AG20443 (cell line): ENCODE measurements at places on chromosomes 5 and 9.
A peak's percentile ranks its signal among the peaks of the same experiment; 100 is the strongest.

DNA sequence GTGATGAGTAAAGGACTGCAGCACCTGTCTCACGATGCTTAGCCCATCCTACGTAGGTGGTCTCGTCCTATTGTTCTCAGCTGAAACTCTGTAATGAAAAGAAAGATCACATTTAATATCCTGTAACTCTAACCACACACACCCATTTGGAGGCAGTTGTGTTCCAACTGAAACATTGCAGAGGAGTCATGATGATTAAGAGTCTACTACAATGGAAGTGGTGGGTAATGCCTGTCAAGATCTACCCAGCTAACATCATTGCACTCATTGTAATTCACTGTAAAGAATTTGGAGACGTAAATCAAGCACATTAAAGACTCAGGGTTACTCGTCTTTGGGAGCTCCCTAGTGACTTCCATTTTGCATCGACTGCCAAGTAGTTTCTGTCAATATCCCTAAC is 106.0 kb upstream of the PTPN3 start:
- no peak for DNase-seq

- no peak for DNase-seq
Measured at GRCh38 chr5:144329681-144330080, 159.0 kb downstream of the KCTD16 start.

- no peak for DNase-seq
Measured at GRCh38 chr5:110087829-110088228, 398.1 kb downstream of the MAN2A1 start.

DNA sequence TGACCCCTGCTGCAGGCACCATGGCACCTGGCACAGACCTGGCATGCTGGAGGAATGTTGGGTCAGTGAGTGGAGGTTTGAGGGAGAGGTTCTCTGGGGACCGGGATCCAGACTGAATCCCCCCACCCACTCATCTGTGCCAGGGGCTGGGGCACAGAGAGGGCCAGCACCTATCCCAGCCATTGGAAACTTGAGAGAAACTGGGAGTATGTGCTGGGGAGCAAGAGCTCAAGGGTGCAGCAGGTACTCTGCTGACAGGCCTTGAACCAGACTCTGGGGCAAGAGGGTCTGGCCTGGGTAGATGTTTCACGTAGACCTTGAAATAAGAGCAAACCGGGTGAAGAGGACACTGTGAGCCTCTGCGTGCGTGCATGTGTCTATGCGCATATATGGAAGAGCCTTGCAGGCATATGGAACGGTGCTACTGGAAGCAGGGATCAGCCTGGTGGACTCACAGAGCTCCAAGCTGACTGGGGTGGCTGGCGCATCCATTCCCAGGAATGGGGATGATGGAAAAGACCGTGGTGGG is 8.8 kb downstream of the FGF18 start:
- DNase-seq = no peak

DNA sequence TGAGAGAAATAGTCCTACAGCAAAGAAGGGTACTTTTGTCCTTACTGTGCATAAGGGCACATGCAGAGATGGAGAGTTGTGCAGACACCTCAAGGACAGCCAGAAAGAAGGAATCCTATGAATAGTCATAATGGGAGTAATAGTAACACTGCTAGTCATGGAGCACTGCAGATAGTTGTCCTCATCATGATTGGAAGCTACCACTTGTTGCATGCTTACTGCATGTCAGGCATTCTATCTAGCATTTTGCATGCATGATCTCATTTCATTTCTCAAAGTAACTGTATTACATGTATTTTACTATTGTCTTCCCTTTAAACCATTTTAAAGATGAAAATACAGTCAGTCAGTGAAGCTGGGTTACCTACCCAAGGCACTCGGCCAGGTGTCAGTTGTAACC is 81.3 kb downstream of the PIK3R1 start:
- DNase-seq = no peak

DNA sequence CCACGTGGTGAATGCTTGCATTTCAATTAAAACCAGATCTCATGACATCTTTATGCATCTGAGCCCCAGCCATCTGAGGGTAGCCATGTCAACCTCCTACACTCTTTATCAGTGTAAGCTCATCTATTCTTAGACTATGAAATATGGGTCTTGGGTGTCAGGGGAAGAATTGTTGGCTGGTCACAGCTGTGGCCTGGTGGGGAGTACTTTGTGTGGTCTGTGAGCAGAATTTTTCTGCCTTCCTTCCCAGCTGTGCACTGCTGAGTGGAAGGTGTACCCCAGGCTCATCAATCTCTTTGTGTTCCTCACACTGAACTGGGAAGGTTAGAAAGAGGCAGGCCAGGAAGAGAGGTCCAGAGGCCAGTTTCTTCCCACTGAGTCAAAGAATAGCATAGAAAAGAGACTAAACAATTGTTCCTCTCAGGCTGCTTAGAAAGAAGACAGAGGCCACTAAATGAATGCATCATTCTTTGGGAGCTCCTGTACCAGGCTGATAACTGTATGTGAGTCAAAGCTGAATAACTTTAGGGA is 202.7 kb upstream of the RGMB start:
- no peak for DNase-seq

GRCh38 chr5:51449026-51449425 is 65.8 kb downstream of the ISL1 start:
- DNase-seq = no peak

DNA sequence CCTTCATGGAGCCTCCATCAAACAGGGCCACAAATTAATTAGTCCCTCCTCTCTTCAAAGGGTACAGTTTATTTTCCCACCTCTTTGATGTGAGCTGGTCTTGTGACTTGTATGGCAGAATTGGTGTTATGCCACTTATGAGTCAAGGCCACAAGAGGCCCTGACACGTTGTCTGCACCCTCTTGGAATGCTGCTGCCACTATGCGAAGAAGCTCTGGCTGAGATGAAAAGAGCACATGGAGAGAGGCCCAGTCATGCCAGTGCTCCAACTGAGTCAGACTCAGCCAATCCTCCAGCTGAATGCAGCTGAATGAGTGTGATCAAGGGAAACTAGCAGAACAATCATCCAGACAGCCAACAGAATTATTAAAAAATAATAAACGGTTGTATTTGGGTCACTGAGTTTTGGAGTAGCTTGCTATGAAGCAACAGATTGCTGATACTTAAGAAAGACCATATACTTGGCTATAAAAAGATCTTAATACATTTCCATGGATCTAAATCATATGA is 128.3 kb downstream of the MARCHF11 start:
- peak; percentile 44 for DNase-seq

GRCh38 chr5:54304040-54304439 is 6.3 kb downstream of the ARL15 start:
- no peak for DNase-seq
